Fibroblast of skin of scalp (primary cell): ENCODE measurements at places on chromosomes 2 and 18.

DNA sequence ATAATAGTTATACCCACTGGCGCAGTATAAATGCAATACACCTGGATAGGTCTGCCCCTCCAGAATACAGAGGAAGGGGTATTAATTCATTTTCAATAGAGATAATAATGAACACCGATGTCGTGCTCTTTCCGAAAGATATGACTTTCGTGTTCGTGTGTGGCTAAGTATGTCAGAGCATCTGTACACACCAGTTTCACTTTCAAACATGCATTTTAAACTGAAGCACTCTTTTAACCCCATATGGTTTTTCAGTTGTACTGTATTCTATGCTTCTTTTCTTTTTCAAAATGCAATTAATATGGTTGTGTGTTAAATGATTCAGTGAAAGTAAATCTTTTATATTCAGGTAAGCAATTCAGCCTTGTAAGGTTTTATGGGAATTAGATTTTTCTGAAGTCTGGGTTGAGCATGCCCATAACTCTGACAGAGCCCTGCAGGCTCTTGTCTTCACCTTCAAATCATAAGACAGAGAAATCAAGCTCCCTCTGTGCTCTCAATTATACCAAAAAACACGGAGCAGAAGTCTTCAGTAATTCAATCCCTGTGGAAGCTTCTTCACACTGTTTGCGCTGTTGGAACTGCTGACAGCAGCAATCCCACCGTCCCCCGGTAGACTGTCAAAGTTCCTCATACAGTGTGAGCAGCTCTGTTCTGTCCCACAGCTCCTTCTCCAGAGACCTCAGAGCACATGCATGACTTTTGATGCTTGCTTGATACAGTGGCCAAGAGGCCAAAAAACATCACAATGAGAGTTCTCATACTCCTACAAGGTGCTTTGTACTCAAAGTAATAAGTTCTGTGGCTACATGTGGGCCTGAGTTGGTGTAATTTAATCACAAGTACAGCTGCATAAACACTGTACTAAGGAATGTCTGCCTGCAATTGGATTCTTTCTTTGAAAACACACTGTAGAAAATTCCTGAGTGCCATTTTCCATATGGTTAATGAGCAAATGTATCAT is 186.8 kb downstream of the ZNF521 start:
- peak; percentile 57 for DNase-seq

GRCh38 chr18:47978603-47979002 is 48.1 kb upstream of the SMAD2 start:
- no peak for DNase-seq

DNA sequence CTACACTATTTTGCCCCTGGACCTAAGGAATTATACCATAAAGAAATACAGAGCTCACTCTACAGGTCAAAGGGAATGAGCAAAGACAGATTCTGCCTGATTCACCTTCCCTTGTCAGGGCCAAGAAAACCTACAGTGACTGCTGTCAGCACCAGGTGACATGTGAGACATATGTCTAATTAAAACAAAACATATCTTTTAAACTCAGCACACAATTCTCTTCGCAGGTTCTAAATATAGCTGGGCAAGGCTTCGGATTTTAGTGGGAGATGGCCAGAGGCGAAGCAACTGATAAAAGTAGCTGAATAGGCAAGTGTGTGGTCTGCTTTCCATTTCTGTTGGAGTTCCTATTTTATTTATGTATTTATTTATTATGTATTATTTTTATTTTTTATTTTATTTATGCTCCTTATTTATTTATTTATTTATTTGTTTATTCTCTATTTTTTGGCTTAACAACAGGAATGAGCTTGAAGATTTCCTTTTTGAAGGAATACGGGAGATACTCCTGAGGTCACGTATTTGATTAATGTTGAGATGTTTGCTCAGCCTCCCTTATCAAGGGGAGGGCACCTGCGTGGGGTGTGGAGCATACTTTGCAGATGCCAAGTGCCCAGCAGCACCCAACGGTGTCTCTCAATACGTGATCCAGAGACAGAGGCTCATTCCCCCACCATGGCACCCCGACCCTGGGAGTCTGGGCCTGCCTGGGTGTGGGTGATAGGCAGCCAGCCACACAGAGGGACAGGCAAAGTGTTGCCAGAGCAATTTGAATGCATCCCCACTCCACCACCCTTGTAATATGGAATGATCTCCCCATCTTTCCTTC is 141.8 kb downstream of the RNF152 start:
- no peak for DNase-seq

DNA sequence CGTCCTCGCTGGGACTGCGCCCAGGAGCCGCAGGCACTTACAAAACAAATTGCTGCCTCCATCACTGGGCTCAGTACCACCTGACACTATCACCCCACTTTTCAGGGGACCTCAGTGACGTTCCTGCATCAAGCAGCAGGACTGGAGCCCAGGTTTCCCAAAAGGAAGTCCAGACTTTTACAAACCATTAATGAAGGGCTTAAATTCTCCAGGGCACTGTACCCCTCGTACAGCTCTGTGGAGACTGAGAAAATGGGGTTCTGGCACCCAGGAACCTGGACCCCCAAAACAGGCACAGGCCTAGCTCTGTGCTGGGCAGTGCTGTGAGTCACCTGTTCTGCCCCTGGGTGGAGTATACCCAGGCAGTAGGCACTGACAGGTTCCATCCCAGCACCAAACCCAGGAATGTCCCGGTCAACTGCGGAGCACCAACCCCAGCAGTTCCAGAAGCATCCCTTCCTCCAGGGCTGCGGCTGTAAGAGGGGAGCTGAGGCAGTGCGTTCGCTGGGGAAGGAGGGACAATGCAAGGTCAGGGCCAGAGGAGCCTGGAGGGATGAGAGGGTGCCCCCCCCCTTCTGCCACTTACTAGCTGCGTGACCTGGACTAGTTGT is 24.6 kb upstream of the NOTO start:
- DNase-seq = no peak

- DNase-seq = no peak
Observed at GRCh38 chr18:12811191-12811950, 72.7 kb downstream of the PTPN2 start.

GRCh38 chr2:30470426-30470825 is 23.4 kb downstream of the LCLAT1 start:
- DNase-seq = peak; percentile 47
